ENCODE measurements at places on chromosomes 13 and 19. TPM values are rescaled to one million over a fixed set of nuclear protein-coding genes. Genes with fewer than 3 reads are reported as not detected.

COX7A1 gene
- polyA plus RNA-seq, result 227 TPM

KIR3DL1 gene
- not detected for polyA plus RNA-seq

ATP1A3 gene
- 1.1 TPM for polyA plus RNA-seq

NLRP9 gene
- polyA plus RNA-seq, result not detected

CELF5 gene
- polyA plus RNA-seq, result 0.48 TPM

CGB5 gene
- polyA plus RNA-seq, result not detected

LRP3 gene
- polyA plus RNA-seq, result 25.8 TPM

ATP4B gene
- not detected for polyA plus RNA-seq

OVOL3 gene
- polyA plus RNA-seq, result not detected

ZC3H13 gene
- 37.7 TPM for polyA plus RNA-seq

FAAP24 gene
- 2.8 TPM for polyA plus RNA-seq

GRCh38 chr19:33957804-33958203 lies 161.1 kb downstream of the KCTD15 start:
- DNase-seq, result no peak

- no peak for DNase-seq
Observed at GRCh38 chr13:91893040-91893439, 494.6 kb downstream of the GPC5 start.

DNA sequence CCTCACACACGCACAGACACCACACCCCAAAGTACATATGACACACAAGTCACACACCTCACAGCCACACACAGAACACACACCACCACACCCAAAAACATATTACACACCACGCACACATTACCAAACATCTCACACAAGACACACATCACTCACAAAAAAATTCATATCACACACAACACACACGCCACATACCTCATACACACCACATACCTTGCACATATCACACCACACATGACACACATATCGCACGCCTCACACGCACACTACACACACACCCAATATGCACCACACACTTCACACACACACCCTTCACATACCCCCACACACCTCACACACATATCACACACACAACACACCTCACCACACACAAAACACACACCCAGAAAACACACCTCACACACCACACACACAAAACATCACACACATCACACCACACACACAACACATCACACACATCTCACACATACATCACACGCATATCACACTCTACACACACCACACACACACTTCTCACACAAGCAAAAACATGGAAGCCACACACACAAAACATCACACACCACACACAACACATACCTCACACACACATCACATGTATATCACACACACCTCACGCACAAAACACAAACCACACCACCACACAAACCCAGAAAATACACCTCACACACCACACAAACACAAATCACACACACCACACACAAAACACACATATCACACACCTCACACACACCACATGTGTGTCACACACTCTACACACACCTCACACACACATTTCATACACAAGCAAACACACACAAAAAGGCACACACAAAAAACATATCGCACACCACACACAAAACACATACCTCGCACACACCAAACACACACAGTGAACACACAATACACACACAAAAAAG lies 132.1 kb downstream of the CRYL1 start:
- no peak for DNase-seq

- DNase-seq, result no peak
Observed at GRCh38 chr13:40381935-40382764, 284.3 kb downstream of the FOXO1 start.

GRCh38 chr19:15129856-15130585 lies 22.8 kb downstream of the SYDE1 start:
- DNase-seq, result no peak

DNA sequence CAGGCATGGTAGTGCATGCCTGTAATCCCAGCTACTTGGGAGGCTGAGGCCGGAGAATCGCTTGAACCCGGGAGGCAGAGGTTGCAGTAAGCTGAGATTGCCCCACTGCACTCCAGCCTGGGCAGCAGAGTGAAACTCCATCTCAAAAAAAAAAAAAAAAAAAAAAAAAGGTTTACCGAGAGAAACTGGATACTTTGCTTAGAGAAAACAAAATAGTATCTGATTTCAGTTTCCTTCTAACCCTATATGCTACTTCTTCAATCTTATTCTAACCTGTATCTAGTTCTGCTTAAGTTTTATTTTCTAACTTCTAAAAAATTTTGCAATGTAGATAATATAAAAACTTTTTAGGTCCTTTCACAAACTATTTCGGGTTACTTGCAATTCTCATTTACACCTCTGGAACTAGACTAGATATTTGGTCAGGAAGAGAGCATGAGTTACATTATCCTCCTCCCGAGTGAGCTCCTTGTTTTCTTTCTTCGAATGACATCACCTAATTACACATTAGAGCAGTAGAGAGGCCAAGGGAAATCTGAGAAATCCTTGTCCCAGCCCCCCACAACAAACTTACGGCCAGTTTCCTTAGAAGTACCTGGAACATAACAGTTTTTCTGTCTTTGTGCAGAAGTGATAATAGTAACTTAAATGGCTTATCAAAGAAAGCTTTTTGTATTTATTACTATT lies 128.9 kb downstream of the B3GLCT start:
- no peak for DNase-seq

GRCh38 chr13:26605845-26606244 lies 48.4 kb downstream of the WASF3 start:
- no peak for DNase-seq

DNA sequence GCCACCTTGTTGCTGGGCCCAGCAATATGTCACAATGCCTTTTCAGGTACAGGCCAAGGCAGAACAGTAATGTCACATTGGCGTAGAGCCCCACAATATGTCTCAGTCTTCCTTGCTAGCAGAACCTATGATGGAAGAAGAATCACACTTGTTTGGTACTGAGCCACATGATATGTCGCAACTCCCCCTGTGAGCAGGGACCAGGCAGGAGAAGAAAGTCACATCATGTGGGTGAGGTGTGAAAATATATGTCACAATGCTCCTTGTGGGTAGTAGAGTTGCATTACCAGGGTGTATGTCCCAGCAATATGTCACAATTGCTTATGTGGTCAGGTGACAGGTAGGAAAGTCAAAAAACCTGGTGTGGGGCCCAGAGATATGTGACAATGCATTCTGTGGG lies 7.1 kb upstream of the ZNF91 start:
- no peak for DNase-seq

- peak; percentile 98 for DNase-seq
Observed at GRCh38 chr19:48637449-48637947, 319 bp upstream of the DBP start.

- no peak for DNase-seq
Observed at GRCh38 chr13:29429286-29429900, 166.1 kb downstream of the SLC7A1 start.

GRCh38 chr19:17078920-17079709 lies 3.5 kb downstream of the MYO9B start:
- DNase-seq, result no peak

- DNase-seq, result no peak
Observed at GRCh38 chr19:34351382-34351826, 13.6 kb upstream of the GPI start.

All from muscle of back (tissue), 13 donors.